ENCODE measurements at places on chromosomes 12 and 14.

- H3K27me3 ChIP-seq = no peaks in the 10 kb centered on the region
- H3K4me1 ChIP-seq = peaks cover 31% of the 10 kb centered on the region
- H3K36me3 ChIP-seq = peaks cover 31% of the 10 kb centered on the region
Observed at GRCh38 chr12:112236386-112236785, 111.0 kb downstream of the TRAFD1 start.

DNA sequence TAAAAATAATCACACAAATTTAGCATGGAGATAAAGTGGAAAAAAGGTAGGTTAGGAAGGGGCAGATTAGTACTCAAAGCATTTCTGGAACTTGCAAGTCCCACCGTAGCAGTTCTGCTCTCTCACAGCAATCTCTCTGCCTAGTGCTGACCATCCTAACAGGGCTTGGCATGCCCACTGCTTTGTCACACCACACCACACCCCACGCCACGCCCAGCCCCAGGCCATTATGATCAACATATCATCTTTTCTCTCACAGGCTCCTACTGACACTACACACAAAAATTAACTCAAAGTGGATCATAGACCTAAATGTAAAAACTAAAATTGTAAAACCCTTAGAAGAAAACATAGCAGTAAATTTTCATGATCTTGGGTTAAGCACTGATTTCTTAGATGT is 273.7 kb downstream of the DAD1 start:
- H3K27me3 ChIP-seq = no peaks in the 10 kb centered on the region
- no peaks in the 10 kb centered on the region for H3K36me3 ChIP-seq
- no peak for DNase-seq
- H3K4me1 ChIP-seq = no peaks in the 10 kb centered on the region
- no peak overlapping the region for H3K27ac ChIP-seq

DNA sequence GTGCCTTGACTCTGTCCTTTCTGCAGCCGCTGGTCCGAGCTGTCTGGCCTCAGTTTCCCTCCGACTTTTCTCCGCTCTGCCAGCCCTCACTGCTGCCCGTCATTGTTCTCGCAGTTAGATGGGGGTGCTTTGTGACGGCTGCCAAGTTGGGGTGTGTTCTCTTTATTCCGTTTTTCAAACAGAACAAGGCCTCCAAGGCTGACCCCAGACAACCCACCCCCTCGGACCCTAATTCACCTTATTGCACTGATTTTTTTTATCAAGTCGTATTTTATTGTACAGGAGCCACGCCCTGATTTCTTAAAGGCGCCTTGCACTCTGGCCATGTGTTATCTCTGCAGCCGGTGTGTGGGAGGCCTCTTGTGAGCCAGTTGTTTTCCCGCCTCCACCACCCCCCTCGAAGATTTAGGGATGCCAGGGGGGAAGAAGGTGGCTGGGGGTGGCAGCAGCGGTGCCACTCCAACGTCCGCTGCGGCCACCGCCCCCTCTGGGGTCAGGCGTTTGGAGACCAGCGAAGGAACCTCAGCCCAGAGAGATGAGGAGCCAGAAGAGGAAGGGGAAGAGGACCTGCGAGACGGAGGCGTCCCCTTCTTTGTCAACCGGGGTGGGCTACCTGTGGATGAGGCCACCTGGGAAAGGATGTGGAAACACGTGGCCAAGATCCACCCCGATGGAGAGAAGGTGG is 1.3 kb downstream of the VASH1 start:
- no peak overlapping the region for H3K4me3 ChIP-seq
- no peak for DNase-seq
- no peaks in the 10 kb centered on the region for H3K36me3 ChIP-seq
- no peaks in the 10 kb centered on the region for H3K27me3 ChIP-seq
- peaks cover 19% of the 10 kb centered on the region for H3K4me1 ChIP-seq

DNA sequence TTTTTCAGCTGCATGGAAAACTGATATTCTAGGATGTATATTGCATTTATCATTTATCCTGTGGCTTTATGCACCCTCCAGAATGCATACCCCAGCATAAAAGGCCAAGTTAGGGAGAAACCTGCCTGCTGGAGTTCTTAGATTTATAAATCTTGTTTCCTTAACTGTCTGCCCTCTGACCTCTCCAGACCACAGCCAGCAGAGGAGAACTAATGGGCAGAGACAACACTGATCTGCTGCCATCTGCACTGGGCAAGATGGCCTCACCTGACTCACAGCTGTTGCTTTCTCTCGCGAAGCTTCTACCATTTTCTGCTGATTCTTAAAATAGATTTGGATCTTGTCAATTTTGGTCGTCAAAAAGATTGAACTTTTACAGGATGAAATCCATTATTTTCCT is 65.8 kb downstream of the PPP2R5C start:
- no peak overlapping the region for H3K27ac ChIP-seq
- no peaks in the 10 kb centered on the region for H3K27me3 ChIP-seq
- no peak for DNase-seq
- H3K36me3 ChIP-seq = no peaks in the 10 kb centered on the region
- no peak overlapping the region for H3K4me3 ChIP-seq
- H3K4me1 ChIP-seq = peaks cover 56% of the 10 kb centered on the region

DNA sequence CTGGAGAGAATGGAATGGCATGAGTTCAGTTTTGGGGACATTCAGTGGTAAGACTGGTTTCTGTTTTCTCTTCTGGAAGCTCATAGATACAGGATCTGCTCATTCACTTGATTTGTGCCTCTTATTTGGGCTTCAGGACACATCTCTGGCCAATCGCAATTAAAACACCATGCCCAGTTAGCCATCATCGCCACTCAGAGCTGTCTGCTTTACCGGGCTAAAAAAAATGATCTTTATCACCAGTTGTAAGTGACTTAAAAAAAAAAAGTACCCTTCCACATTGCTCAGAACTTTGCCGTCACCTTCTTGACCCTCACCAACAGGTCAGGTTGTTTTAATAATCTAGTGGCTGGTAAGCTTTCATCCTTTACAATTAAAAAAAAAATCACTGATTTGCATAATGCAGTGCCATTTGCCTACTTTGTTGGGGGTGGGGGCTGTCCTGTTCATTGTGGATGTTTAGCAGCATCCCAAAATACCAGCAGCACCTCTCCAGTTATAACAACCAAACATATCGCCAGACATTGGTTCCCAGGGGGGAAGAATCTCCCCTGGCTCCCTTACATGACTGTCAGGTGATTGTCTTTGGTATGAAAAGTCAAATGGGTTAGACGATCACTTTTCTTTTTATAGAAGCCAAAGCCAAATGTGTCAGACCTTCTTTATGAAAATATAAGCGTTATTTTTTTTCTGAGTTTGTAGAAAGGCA is 150.1 kb downstream of the PRKCH start:
- H3K27ac ChIP-seq = peak overlapping the region; percentile 68
- no peaks in the 10 kb centered on the region for H3K27me3 ChIP-seq
- H3K4me1 ChIP-seq = peaks cover 52% of the 10 kb centered on the region
- DNase-seq = no peak
- H3K36me3 ChIP-seq = no peaks in the 10 kb centered on the region

GRCh38 chr14:63483315-63483714 is 59.9 kb downstream of the PPP2R5E start:
- H3K4me3 ChIP-seq = no peak overlapping the region
- DNase-seq = no peak
- H3K27me3 ChIP-seq = no peaks in the 10 kb centered on the region
- H3K36me3 ChIP-seq = no peaks in the 10 kb centered on the region

GRCh38 chr12:55718015-55718414 is 2.2 kb downstream of the BLOC1S1 start:
- DNase-seq = no peak
- H3K4me1 ChIP-seq = peaks cover 24% of the 10 kb centered on the region
- H3K27ac ChIP-seq = peak overlapping the region; percentile 3
- no peak overlapping the region for H3K4me3 ChIP-seq

DNA sequence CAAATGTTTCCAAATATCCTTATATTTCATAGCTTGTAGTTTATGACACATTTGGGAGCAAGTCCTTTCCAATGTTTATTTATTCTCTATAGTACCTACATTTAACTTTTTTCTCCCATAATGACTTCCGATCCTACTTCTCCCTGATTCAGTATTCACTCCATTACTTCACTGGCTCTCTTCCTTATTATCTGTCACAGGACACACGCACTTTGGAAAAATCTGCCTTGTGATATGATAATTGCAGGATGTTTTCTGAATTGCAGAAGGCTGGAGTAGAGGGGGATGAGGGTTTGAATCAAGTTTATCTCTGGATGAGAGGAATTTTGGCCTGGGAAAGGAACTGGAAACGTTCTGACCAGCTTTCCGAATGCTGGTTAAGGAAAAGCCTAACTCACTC is 75.0 kb downstream of the HMGA2 start:
- no peaks in the 10 kb centered on the region for H3K4me1 ChIP-seq
- H3K27me3 ChIP-seq = no peaks in the 10 kb centered on the region
- H3K4me3 ChIP-seq = no peak overlapping the region
- H3K36me3 ChIP-seq = no peaks in the 10 kb centered on the region
- H3K27ac ChIP-seq = no peak overlapping the region
- no peak for DNase-seq

- H3K27ac ChIP-seq = no peak overlapping the region
- no peaks in the 10 kb centered on the region for H3K27me3 ChIP-seq
- peaks cover 13% of the 10 kb centered on the region for H3K4me1 ChIP-seq
- H3K4me3 ChIP-seq = no peak overlapping the region
Observed at GRCh38 chr12:108711489-108712164, 19.7 kb downstream of the CORO1C start.

- no peak overlapping the region for H3K4me3 ChIP-seq
- peaks cover 69% of the 10 kb centered on the region for H3K4me1 ChIP-seq
- peak overlapping the region; percentile 89 for H3K27ac ChIP-seq
- H3K27me3 ChIP-seq = no peaks in the 10 kb centered on the region
Observed at GRCh38 chr14:61475316-61475715, 153.9 kb downstream of the PRKCH start.

DNA sequence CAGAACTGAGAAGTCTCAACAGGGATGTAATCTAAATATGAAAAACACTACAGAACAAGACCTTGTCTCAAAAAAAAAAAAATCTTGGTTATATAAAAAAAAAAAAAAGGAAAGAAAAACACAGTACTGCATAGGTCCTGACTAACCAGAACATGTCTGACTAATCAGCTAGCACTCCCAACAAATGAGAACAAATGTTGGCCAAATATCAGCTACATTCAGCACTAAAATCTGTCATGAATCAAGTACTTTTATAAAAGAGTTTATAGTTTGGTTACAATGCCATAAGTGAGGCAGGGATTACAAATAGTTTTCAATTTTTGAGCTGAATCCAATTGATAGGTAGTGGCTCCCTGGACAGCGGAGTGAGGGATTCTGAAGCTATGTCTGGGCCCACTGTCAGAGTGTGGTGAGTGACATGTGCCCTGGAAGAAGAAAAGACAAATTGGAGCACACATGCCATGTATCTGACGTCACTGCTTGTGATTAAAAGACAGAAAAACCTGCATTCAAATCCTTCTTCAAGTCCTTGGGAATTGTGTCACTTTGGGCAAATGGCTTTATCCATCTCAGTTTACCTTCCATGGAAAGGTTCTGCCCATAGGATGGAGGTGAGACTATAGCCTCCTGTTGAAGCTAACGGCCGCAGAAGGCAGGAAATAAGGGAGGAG is 5.6 kb upstream of the FAM234B start:
- peak overlapping the region; percentile 97 for H3K27ac ChIP-seq
- no peak overlapping the region for H3K4me3 ChIP-seq
- no peaks in the 10 kb centered on the region for H3K36me3 ChIP-seq
- no peak for DNase-seq
- H3K4me1 ChIP-seq = peaks cover 53% of the 10 kb centered on the region

GRCh38 chr12:89451841-89452251 is 72.8 kb downstream of the GALNT4 start:
- no peak overlapping the region for H3K4me3 ChIP-seq
- H3K4me1 ChIP-seq = peaks cover 44% of the 10 kb centered on the region
- no peaks in the 10 kb centered on the region for H3K36me3 ChIP-seq
- no peaks in the 10 kb centered on the region for H3K27me3 ChIP-seq
- DNase-seq = peak; percentile 29
- H3K27ac ChIP-seq = peak overlapping the region; percentile 57

DNA sequence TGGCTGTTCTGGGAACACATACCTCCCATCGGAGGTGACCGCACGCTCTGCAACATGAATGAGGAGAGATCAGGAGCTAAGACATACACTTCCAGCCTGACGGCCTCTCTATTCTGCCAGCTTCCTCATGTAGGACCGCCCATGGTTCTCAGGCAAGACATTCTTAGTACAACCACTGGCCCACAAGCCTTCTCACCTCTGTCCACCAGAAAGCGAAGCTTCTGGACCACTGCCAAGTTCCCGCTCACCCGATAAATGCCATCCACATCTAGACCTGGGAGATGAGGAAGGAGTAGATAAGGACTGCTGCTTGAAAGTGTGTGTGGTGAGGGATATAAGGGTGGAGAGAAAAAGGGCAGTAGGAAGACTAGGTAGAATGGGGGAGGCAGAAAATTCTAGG is 5.2 kb downstream of the ARHGAP9 start:
- peaks cover 14% of the 10 kb centered on the region for H3K27me3 ChIP-seq
- H3K36me3 ChIP-seq = no peaks in the 10 kb centered on the region
- no peak overlapping the region for H3K4me3 ChIP-seq
- peaks cover 16% of the 10 kb centered on the region for H3K4me1 ChIP-seq

GRCh38 chr14:93862265-93862664 is 64.9 kb upstream of the FAM181A start:
- H3K27me3 ChIP-seq = no peaks in the 10 kb centered on the region
- H3K36me3 ChIP-seq = no peaks in the 10 kb centered on the region
- no peak overlapping the region for H3K4me3 ChIP-seq
- no peak for DNase-seq
- H3K4me1 ChIP-seq = peaks cover 6% of the 10 kb centered on the region

GRCh38 chr12:131383291-131383690 is 327.6 kb upstream of the SFSWAP start:
- no peaks in the 10 kb centered on the region for H3K36me3 ChIP-seq
- H3K4me1 ChIP-seq = no peaks in the 10 kb centered on the region
- H3K27ac ChIP-seq = no peak overlapping the region
- H3K4me3 ChIP-seq = no peak overlapping the region
- DNase-seq = no peak

GRCh38 chr12:38930990-38931389 is 25.6 kb upstream of the CPNE8 start:
- H3K27me3 ChIP-seq = no peaks in the 10 kb centered on the region
- DNase-seq = no peak
- H3K36me3 ChIP-seq = no peaks in the 10 kb centered on the region

DNA sequence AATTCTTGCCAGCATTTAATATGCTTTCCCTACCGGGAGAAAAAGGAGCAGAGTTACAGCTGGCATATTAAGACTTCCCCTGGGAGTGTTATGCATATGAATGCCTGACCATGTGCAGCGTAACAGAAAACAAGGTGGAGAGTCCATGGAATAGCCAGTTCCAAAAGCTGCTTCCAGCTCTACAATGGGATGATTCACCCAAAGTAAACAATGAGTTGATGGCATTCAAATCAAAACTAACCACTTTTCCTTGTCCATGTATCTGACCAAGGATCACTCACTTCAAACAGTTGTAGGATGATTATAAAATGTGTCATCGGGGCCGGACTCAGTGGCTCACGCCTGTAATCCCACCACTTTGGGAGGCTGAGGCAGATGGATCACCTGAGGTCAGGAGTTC is 48.1 kb upstream of the BICDL1 start:
- no peak overlapping the region for H3K27ac ChIP-seq
- no peak overlapping the region for H3K4me3 ChIP-seq
- no peak for DNase-seq
- H3K27me3 ChIP-seq = no peaks in the 10 kb centered on the region

DNA sequence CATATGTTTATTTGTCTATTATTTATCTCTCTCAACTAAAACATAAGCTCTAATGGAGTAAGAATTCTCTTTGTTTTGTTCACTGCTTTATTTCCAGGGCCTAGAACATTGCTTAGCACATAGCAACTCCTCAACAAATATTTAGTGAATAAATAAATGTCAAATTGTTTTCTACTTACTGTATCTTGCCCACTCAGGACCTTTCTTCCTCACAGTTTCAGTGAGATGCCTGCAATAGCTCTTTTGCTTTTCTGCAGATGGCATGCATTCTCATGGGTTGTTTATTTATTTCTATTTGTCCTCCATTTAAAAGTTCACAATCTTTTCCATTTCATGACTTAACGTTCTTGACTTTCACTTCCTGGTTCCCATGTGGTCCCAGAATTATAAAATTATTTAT is 94.9 kb upstream of the TTC7B start:
- no peaks in the 10 kb centered on the region for H3K36me3 ChIP-seq
- DNase-seq = no peak
- H3K27me3 ChIP-seq = no peaks in the 10 kb centered on the region
